Activated CD4-positive, alpha-beta T cell treated with anti-CD3 and anti-CD28 coated beads, Interleukin-2, Interleukin-6, amounts not matched to agents 100 ng/mL and 50 ng/mL, durations not matched to agents 16 hours and 8 hours (primary cell): ENCODE measurements at places on chromosomes 3 and 15.

DNA sequence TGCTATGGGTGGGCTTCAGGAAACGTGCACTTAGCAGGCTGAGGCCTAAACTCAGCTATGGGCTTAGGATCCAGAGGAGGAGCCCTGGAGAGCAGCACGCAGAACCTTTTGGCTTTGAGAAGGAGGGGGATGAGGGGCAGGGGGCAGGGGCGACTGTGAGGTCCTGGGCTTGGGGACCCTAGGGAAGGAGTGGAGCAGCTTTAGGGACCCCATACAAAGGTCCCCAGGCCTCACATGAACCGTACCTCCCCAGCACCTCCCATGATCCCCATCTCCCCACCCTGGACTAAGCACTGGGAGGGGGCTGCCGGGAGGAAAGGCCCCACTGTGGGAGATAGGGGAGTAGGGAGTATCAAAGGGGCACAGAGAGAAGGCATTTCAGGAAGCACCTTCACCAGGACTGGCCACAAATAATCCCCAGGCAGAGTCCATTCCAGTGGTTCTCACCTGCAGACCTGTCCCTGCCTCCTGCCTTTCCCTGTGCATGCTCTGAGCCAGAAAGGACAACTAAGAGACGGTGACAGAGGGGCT is 62.0 kb upstream of the KLF13 start:
- DNase-seq: no peak

- peak; percentile 21 for DNase-seq
Measured at GRCh38 chr3:30964612-30965011, 70.2 kb upstream of the GADL1 start.

- DNase-seq: no peak
Measured at GRCh38 chr15:45548753-45549520, 26.4 kb upstream of the SLC30A4 start.

DNA sequence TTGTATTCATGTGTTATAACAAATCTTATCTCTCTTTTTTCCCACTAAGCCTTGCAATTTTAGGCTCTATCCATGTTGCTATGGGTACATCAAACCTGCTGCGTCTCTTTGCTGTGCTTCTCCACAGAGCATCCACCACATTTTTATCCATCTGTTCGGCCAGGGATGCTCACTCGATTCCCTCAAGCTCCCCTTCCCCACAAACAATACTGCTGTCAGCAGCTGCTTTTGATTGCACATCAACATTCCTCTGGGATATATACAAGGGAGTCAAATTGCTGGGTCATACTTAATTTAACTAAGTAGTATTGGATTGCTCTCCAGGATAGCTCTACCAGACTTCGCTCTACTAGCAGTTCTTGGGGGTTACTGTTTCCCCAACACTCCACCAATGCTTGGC is 36.8 kb downstream of the TMEM108 start:
- no peak for DNase-seq

GRCh38 chr15:67017311-67017710 is 48.1 kb upstream of the SMAD3 start:
- DNase-seq: no peak

DNA sequence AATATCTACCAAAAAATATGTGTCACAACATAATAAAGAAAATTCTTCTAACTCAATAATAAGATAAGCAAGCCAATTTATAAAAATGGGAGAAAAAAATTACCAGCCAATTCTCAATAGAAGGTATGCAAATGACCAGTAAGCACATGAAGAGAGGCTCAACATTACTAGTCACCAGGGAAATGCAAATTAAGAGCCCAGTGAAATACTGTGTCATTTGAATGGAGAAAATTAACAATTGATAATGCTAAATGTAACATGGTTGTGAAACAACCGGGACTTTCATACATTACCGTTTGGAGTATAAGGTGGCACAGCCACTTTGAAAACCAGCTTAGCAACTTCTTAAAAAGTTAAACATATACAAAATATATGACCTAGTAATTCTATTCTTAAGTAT is 460.7 kb downstream of the IGSF11 start:
- no peak for DNase-seq

GRCh38 chr3:126450744-126451143 is 24.9 kb downstream of the ZXDC start:
- no peak for DNase-seq

- no peak for DNase-seq
Measured at GRCh38 chr3:17832016-17832415, 89.6 kb upstream of the TBC1D5 start.

DNA sequence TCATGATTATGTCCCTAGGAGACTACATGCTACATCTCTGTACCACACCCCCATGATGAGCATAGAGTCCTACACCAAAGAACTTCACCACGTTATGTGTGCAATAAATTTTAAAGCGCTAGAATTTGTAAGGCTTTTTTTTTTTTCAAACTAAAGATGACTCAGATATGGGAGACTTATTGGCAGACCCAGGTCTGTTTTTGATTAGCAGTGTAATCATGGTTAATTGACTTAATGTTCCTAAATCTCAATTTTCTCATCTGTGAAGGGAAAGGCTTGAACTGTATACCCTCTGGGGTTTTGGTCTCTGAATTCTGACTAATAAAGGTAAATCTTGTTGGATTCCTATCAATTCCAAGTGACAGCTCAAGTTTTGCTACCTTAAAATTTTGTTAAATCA is 26.4 kb downstream of the ABI3BP start:
- DNase-seq: no peak

GRCh38 chr3:193774916-193775285 is 181.9 kb downstream of the OPA1 start:
- no peak for DNase-seq

GRCh38 chr3:179348325-179349013 is 960 bp downstream of the MFN1 start:
- DNase-seq: peak; percentile 34

DNA sequence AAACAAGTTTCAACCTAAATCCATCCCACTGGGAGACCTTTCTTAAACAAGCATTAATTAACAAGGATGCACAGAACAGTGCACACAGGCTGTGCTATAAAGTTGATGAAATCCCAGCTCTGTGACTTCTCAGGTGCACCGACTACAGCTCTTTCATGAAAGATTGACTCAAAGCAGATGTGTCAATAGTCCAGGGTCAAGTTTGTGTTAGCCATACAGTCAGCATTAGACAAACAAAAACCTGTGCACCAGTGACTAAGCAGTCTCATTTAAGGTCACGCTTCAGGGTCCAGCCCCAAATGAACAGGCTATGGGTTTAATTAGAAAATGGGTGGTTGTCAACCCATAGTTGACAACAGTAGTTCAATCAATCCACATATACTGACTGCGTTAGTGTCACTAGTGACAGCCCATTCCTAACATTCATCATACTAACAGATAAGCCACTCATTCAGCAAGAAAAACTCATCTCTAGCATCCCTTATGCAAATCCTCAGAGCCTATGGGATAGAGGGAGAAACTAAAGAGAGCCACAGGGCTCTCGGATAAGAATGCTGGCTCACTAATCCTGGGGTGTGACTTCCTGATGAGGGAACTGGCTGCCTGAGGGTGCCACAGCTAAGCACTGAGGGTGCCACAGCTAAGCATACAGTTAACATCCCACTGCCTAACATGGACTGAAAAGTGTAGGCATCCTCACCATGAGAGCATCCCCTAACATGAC is 84.1 kb downstream of the WNT5A start:
- no peak for DNase-seq

GRCh38 chr15:98174286-98174685 is 213.8 kb downstream of the ARRDC4 start:
- DNase-seq: no peak

DNA sequence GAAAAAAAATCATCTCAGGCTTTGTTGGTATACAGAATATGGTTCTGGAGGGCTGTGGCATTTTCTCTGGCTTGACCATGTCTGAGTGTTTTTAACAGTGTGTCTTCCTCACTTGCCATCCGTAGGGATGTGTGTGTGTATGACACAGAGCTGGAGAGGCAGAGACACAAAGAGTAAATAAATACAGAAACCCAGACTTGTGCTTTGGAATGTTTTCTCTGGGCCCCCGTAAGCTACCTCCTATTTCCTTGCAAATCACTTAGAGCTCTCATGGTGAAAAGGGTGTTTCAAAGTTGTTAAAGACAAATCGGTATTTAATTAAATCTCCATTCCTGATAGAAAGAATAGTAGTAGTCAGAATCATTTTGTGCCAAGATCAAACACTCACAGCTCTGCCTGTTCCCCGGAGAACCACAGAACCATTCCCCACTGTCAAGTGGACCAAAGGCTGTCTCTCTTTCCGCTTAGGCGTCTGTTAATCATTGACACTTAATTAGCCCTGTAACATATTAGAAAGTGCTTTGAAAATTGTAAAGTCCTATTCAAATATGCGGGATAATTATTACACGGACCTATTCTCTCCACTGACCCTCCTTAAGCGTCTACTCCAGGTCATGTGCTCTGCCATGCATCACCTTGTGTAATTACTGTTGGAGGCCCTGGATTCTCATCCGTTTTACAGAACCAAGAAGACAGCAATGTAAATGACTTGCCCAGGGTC is 313.6 kb upstream of the TLE3 start:
- no peak for DNase-seq

GRCh38 chr3:159923956-159924355 is 64.7 kb upstream of the IL12A start:
- no peak for DNase-seq

DNA sequence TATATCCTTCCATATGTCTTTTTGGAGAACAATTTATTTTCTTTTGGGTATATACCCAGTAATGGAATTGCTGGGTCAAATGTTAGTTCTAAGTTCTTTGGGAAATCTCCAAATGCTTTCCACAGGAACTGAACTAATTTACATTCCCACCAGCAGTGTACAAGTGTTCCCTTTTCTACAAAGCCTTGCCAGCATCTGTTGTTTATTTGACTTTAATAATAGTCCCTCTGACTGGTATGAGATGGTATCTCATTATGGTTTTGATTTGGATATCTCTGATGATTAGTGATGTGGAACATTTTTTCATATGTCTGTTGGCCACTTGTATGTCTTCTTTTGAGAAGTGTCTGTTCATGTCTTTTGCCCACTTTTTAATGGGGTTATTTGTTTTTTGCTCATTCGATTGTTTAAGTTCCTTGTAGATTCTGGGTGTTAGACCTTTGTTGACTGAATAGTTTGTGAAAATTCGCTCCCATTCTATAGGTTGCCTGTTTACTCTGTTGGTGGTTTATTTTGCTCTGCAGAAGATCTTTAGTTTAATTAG is 48.4 kb downstream of the TMEM45A start:
- DNase-seq: no peak

- DNase-seq: peak; percentile 35
Measured at GRCh38 chr3:66253790-66254620, 33.2 kb downstream of the SLC25A26 start.

- no peak for DNase-seq
Measured at GRCh38 chr3:172376881-172377280, 71.4 kb downstream of the GHSR start.

DNA sequence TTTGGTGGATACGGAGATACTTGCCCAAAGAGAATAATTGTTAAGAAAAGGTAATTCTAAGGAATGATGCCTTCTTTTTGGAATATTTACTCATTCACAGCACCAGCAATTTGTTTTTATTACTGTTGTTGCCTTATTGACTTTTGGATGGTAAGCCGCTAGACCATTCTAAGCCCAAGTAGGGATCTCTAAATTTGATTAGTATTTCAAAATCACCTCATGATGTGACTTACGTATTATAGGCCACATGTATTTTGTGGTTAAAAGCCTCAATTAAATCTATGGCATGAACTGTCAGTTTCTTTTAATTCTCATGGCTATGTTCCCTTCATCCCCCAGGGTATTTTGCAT is 94.1 kb downstream of the PLCL2 start:
- no peak for DNase-seq
